Keratinocyte (primary cell): ENCODE measurements at places on chromosomes 4 and X.
A peak's percentile ranks its signal among the peaks of the same experiment; 100 is the strongest.

DNA sequence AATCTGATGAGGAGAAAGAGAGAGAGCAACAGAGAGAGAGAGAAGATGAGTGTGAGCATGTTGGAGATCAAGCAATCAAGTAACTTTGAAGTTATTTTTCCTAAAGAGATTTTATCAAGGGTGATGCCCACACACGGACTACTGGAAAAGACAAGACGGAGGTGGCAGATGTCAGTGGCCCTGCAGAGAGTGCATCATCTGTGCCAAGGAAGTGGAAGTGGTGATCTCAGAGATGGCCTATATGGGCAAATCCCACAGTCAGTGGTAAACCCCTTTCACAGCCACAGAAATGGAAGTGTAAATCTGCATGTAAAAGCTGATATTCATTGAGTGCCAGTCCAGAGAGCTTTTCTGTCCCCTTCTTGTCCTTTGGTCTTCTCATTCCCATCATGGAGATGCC lies 577.2 kb upstream of the AADAT start:
- no peak for DNase-seq

GRCh38 chr4:156298230-156298629 lies 344.6 kb upstream of the CTSO start:
- no peak for DNase-seq

DNA sequence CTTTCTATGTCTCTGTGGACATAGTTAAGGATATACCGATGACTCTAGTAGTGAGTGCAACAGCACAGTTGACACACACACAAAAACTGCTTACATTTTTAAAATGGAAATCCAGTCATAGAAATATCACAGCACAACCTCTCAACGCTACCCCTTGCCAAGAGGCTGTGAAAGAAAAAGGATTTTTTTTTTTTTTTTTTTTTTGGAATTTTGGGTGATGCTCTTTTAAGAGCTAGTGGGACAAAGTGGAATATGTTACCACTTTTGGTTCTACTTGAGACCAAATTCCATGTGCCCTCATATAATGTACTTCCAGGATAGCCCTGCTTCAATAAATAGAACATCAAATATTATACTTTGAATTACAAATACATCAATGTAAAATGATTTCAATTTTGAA lies 381.1 kb upstream of the MAGEB2 start:
- DNase-seq, result no peak

- DNase-seq, result peak; percentile 68
Measured at GRCh38 chrX:150982788-150983520, at the start of gene HMGB3. TSS of gene HMGB3 (plus strand) at chrX:150983335. CDS start at chrX:150985600, 2,265 bp downstream.

GRCh38 chr4:102684610-102685052 lies 76.1 kb downstream of the MANBA start:
- DNase-seq, result peak; percentile 75

- DNase-seq, result no peak
Measured at GRCh38 chrX:40143001-40143400, 45.2 kb upstream of the BCOR start.

- no peak for DNase-seq
Measured at GRCh38 chrX:150940844-150941495, 42.2 kb upstream of the HMGB3 start.

DNA sequence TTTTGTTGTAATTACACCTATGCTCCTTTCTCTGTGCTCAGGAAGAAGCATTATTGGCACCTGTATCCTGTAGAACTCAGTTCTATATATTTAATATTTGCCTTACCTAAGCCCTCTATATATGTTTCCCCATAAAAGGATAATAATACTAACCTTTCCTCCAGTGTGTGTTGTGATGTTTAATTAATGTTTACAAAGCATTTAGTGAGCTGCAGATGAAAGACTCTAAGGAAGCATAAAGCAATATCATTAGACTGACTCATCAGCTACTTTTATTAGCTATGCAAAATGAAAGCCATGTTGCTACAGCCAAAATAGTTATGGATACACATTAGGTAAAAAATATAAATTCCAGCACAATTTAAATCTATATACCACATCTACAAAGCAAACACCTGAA lies 93.6 kb upstream of the PTPN13 start:
- no peak for DNase-seq

- no peak for DNase-seq
Measured at GRCh38 chrX:136480383-136480782, 7.4 kb upstream of the BRS3 start.
